ENCODE measurements at places on chromosomes 5 and 9.

- peak; percentile 65 for DNase-seq
These were observed 41.7 kb upstream of the SLC9A3 start for GRCh38 chr5:565782-566440.

- DNase-seq = no peak
These were observed 684 bp upstream of the JMY start for GRCh38 chr5:79235261-79235633.

- DNase-seq = no peak
These were observed 264.2 kb upstream of the ADAMTS16 start for GRCh38 chr5:4875942-4876341.

DNA sequence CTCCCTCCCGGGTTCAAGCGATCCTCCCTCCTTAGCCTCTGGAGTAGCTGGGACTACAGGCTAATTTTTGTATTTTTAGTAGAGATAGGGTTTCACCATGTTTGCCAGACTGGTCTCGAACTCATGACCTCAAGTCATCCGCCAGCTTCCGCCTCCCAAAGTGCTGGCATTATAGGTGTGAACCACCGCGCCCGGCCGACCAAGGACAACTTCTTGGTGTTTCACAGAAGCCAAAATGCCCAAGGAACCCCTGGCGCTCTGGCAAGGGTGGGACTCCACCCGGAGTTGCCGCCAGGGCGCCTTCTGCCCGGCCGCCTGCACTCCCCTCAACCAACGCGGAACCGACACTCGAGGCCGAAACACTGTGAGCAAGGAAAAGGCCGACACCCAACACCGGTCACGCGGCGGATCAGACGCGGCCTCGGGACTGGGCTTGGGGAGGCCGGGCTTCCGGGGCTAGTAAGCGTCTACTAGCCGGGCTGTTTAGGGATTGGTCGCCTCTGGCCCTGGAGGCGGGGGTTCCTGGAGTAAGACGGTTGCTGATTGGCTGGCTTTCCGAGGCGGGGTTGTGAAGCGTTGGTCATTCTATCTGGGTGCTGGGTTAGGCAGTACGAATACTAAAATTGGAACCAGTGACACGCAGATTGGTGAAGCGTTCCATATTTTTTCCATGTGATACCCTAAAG is 7.7 kb upstream of the CFAP157 start:
- DNase-seq = peak; percentile 99

DNA sequence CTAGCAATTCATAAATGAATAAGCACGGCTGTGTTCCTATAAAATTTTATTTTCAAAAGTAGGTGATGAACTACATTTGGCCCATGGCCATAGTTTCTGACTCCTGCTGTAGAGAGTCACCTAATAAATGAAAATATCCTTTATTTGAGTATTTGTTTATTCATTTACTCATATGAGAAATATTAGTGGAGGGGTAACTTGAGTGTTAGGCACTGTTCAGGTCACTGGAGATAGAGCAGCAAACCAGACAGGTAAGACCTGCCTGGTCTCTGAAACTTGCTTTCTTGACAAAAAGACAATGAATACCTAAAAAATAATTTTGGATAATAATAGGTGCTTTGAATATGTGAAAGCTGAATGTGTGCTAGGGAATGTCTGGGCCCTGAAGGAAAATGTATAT is 68.8 kb downstream of the YIPF5 start:
- DNase-seq = no peak
